Upper lobe of left lung (tissue), 6 donors: ENCODE measurements at places on chromosomes 7 and 10.

- DNase-seq: no peak
Measured at GRCh38 chr10:4121502-4122380, 336.7 kb upstream of the KLF6 start.

DNA sequence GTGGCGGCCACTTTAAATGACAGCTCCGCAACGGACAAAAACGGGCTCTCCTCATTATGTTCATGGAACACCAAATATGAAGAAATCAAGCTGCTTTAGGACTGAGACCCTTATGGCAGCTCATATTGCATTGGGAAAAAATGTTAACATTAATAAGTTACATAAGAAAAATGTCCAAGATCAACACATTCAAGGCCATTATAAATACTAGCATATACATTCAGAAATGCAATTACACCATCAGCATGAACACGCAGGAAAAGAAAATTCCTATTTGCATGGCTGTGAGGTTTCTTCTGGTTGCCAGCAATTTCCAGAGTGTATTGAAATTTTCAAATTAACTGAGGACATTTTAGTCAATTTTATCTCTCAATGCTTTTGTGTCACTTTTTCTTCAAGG is 374.1 kb upstream of the NRP1 start:
- DNase-seq: no peak

DNA sequence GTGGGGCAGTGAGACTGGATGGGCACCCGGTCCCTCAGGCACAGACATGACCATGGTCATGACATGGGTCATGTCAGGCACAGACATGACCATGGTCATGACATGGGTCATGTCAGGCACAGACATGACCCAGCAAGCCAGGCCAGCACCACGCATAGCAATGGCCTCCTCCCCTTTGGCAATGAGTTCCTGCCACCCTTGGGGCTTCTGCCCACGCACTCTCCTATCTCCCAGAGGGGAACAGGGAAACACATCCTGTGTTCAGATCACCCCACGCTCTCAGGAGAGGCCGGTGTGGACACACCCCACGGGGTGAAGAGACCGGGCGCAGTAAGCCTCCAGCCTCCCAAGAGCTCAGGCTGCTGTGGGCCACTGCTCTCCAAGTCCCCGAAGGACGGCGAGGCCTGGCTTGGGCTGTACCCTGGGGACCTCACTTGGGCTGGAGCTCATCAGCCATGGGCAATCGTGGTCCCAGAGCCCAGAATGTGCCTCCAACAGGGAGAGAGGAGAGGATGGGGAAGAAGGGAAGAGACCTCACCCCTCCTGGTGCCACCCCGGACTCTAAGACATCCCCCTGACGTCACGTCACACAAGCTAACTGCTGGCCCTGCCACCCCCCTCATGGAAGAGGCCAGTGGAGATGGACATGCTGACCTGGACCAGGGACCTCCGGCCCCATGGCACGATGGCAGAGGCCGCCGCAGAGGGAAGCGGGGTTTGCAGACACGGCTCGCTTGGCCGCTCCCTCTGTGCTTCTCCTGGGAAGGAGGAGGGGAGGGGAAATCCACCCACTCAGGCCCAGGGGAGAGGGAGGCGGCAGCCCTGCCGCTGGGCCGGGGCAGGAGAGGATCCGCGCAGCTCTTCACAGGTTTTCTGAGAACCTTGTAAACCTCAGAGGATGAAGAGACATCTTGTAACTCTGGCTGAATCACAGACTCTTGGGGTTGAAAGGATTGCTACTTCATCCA is 269.6 kb downstream of the ELFN1 start:
- DNase-seq: no peak

DNA sequence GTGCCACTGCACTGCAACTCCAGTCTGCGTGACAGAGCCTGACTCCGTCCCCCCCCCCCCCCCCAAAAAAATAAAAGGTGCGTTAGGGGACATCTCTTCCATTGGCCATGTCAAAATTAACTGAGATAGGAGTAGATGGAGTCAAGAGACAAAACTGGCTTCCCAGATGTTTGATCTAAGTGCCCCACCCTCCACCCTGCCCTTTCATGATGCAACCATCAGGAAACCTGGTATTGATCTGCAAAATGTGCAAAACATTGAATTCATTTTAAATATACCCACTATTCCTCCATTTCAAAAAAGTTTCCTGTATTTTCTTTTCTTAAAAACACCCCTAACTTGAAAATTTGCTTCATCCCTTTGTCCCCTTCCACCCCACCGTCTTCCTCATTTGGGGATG is 17.5 kb downstream of the ARID5B start:
- no peak for DNase-seq

GRCh38 chr7:21603972-21604749 is 61.3 kb downstream of the DNAH11 start:
- DNase-seq: no peak

GRCh38 chr10:80202934-80203834 is 2.2 kb downstream of the ANXA11 start:
- DNase-seq: no peak

DNA sequence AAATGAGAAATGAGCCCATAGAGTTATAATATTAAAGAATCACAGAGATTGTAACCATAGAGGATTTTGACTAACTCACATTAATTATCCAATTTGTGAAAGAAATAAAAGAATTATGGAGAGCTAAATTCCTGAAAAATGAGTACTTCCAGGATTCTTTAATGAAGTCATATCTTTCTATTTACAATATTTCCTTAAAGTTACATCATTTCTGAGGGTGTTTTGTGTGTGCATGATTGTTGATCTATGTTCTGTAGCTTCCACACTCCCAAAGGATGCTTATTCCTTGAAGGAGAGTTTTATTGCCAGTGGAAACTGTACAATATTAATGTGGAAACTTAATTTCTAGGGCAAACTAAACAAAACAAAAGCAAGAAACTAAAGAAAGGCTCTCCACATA is 299.6 kb downstream of the MDFIC start:
- no peak for DNase-seq

DNA sequence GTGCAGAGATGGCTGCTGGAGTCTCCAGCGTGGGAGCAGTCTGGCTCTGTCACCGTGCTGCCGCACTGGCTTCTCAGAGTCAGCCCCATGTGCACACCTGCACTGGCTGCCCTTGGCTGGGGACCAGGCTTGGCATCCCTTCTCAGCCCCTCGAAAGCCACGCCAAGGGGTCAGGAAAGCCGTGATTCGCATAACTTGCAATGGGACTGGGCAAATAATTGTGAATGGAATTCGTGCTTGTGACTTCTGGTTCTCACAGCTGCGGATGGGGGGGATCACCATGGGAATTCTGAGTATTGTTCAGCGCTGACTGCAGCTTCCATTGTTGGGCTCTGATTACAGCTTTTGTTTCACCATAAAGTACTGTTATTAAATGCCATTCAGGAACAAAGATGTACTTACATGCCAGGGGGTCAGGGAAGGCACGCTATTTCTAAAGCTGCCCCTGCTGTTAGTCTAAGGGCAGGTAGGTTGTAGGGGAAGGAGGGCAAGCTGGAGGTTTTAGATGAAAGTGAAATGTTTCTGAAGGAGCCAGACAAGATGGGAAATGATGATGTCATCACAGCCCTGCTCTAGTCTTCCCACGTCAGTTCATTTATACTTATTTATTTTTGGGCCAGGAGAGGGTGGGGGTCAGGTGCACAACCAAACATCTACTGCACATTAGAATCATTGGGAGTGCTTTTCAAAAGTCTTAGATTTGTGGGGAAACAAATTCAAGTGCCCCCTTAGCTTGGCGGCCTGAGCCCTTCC is 5.8 kb upstream of the PLEKHA1 start:
- DNase-seq: no peak

DNA sequence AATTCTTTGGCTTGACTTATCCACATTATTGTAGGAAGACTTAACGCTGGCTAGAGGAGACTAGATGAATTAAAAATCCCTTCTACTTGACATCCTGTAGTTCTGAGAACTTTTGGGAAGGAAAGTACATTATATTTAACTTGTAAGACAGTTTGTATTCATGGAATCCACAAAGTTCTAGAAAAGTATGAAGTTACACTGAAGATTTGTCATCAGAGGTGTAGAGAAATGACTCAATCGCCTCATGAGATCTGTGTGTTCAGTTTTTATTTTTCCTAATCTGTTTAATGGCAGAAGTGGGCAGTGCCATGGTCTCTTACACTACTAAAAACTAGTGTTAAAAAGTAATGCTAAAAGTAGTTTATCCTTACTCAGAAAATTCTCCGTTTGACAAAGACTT is 89.1 kb upstream of the SMIM30 start:
- DNase-seq: no peak

DNA sequence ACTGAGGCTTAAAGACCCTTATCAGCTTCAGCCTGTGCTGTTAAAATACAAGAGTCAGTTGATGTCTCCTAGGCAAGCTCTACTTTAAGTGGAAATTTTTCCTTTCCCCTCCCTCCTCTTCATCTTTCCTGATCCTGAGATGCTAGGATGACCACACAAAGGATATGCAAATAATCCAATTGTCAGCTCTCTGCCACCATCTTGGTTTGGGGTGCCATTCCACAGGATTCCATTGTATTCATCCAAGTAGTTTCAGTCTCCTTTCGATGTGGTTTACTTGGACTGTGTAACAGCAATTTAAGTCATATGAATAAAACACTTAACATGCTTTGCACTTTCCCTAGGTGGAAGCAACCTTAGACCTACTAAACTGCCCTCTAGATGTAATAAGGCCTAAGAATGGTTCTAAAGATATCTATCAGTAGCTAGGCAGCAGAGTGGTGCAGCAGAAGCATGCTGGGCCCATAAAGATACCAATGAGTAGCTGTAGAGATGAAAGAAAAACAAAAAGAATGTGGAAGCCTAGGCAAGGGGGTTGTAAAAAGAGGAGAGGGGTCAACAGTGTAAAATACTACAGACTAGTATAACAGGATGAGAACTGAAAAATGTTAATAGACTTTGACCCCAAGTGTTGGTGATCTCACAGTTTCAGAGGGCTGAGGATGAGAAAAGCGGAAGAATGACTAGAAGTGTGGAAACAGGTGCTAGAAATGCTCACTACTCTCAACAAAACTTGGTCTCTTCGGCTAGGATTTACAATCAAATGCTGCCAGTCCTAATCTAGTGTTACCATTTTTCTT is 2.4 kb upstream of the CFAP69 start:
- DNase-seq: no peak

DNA sequence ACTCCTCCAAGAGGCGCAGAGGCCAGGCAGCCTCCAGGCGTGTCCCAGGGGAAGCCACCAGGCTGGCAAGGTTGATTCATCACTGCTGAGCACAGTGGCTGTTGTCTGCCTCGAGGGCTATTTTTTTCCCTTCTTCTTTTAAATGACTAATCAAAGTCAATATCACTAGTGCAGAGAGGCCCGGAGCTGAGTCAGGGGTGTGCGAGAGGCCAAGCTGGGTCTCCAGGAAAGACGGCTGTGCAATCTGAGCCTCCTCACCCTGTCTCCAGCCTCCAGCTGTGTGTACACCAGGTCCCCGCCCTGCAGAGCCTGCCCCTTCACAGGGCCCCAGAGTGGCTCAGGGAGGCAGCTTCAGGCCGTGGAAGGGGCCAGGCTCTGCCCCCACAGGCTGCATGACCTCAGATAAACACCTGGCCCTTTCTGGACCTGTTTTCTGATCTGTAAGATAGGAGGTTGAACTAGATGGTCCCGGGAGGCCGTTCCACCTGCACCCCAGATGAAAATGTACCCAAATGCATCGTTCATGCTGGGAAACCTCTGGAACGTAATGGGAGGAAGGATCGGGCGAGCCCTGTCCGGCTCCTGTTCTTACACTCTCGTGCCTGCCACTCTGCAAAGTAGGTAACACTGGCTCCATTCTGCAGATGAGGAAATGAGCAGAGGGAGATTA is 3.7 kb downstream of the STX1A start:
- DNase-seq: no peak

DNA sequence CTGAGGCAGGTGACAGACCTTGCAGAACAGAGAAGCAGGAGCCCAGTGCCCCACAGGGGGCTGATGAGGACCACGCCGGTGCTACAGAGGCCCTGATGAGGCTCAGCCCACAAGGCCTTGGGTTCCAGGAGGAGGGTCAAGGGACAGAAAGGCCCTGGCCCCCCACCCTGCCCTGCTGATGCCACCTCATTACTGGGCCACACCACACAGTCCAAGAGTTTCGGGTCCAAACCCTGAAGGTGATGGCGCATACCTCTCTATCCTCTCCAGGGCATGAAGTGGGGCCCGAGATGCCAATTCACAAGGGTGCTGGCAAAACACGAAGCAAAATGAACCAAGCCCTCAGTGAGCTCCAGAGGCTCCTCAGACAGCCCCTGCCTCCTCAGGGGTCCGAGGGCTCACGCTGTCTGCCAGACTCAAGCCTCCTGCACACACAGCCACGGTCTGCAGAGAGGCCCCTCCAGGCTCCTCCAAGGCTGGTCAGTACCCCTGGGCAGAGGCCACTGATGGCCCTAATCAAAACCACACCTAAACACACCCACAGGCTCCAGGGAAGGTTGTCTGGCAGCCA is 32.3 kb downstream of the RASGEF1A start:
- peak; percentile 16 for DNase-seq

GRCh38 chr7:104299323-104299722 is 29.1 kb upstream of the LHFPL3 start:
- DNase-seq: no peak

- DNase-seq: no peak
Measured at GRCh38 chr7:114795475-114795874, 126.4 kb upstream of the MDFIC start.

DNA sequence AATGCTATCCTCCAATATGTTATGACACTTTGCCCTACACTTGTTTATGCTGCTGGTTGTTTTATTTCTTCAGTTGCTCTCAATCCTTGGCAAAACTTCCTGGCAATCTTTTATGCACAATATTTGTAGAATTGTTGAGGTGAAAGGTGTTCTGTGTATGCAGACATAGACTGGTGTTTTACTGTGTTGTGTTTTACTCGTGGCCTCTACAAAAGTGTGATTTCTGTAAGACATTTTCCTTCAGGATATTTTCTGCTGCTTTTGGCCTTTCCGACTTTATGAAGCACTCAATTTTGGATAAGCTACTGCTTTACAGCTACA is 21.8 kb downstream of the GLCCI1 start:
- DNase-seq: no peak

GRCh38 chr7:49850921-49851613 is 77.6 kb downstream of the VWC2 start:
- DNase-seq: no peak

GRCh38 chr7:77813180-77813579 is 14.6 kb downstream of the PHTF2 start:
- DNase-seq: no peak

DNA sequence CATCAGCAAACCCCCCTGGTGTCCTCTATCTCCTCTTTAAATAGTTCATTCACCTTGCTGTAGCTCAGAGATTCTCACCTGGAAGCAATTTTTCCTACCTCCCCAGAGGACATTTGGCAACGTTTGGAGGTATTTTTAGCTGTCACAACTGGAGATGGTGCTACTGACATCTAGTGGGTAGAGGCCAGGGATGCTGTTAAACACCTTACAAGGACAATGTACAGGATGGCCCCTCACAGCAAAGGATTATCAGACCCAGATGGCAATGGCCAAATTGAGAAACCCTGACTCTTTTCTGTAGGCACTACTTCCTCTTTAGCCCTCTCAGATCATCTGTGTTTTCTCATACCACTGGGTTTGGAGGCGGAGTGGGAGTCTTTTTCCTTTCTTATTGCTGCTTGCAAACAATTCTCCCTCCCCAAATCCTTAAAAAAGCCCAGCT is 13.2 kb upstream of the TRA2A start:
- no peak for DNase-seq

GRCh38 chr10:13613519-13613918 is 26.8 kb downstream of the PRPF18 start:
- DNase-seq: no peak

GRCh38 chr7:143002106-143002505 is 24.8 kb downstream of the OR9A2 start:
- DNase-seq: no peak
